ENCODE measurements at places on chromosomes 1 and 21. TPM values are rescaled to one million over a fixed set of nuclear protein-coding genes. Genes with fewer than 3 reads are reported as not detected.
A peak's percentile ranks its signal among the peaks of the same experiment; 100 is the strongest.

- DNase-seq = no peak
Measured at GRCh38 chr21:26148840-26149354, 21.7 kb downstream of the APP start.

GRCh38 chr21:35086357-35086756 is 37.3 kb upstream of the RUNX1 start:
- DNase-seq = no peak

The JAK1 gene
- polyA plus RNA-seq = 63.3 TPM

- peak; percentile 69 for DNase-seq
Measured at GRCh38 chr1:116855191-116855619, 54.5 kb upstream of the PTGFRN start.

DNA sequence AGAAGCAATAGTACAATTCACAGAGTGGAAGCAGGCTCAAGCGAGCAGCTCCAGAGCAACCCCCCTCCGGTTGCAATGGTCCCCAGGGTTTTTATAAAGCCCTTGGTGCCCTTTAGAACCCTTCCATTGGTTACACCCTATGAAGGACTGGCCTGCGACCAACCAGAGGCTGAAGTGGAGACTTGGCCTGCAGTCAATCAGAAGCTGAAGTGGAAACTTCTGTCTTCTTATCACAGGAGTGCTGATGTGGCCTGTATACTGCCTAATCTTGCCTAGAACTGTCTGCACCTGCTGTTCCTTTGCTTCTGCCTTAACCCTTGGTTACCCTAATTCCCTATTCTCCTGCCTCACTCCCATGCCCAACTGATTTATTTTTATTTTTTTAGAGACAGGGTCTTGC is 15.4 kb upstream of the FRRS1 start:
- no peak for DNase-seq

- DNase-seq = no peak
Measured at GRCh38 chr1:150102986-150103385, 35.4 kb downstream of the VPS45 start.

All from hindlimb muscle (tissue), 1 donor.